HuH-7 (cell line): ENCODE measurements at places on chromosomes 11 and 22.

GRCh38 chr11:108916935-108917334 is 252.1 kb downstream of the DDX10 start:
- DNase-seq, result no peak

- DNase-seq, result peak; percentile 89
These were observed at the start of gene FAM168A for GRCh38 chr11:73597956-73598718. TSS of gene FAM168A (minus strand) at chr11:73598112. CDS start at chr11:73468474, 129,638 bp downstream.

DNA sequence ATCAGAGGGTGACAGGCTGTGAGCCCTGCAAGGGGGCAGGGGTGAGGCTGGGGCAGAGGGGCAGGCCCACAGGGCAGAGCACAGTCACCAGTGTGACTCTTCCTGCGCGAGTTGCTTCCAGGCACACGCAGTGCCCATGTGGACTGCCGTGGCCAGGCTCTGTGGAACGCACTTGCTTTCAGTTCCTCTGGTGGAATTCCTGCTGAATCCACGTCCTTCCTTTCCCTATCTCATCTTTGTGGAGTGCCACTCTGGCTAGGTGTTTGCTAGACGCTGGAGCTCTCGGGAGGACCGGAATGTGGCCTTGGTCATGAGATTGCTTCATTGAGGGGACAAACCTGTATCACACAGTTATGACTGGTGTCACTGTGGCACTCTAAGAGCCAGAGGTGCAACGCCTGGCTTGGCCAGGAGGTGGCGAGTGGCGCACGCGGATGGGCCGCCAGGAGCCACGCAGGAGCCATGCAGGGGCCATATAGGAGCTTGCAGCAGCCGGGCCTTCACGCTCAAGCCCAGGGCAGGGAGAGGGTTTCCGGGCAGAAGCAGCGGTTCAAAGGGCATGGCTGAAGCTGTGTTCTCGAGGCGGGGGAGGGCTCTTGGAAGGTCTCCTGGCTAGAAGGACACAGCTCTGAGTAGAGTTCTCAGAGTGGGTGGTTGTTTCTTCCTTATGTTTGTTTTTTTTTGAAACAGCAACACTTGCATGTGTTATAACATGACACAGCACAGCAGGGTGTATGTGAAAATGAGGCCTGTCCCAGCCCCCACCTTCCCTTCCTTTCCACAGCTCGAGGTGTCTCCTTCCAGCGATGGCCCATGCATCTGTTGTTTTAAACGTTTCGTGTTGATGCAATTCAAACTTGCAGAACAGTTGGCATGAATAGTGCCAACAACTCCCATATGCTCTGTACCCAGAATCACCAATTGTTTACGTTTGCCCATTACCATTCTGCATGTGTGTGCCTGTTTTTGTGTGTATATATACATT is 36.2 kb downstream of the TBC1D22A start:
- peak; percentile 88 for DNase-seq

- no peak for DNase-seq
These were observed 328.6 kb downstream of the MN1 start for GRCh38 chr22:27472975-27473374.

DNA sequence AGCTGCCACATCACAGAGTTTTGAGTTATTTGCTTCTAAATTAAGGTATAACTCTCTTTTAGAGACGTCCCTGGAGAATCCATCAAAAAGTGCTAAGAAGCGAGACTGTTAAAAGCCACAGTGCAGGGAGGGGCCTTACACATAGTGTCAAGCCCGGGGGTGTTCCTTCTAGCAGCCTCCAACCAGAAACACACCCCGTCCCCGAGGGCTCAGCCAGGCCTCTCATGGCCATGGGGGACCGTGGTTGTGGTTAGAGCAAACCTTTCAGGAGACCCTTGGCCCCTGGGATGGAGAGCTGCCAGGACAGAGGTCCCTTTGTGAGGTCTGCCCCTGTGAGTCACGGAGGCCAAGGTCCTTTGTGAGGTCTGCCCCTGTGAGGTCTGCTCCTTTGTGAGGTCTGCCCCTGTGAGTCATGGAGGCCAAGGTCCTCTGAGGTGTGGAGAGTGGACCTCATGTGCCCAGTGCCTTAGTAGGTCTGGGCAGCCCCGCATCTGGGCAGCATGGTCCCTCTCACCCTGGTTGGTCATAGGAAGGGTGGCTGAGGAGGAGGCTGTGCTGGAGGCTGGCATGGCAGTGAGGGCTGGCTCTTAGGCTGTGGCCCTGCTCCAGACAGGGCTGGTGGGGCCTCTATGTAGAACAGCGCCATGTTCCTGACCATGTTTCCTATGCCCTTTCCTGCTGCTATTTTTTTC is 5.4 kb downstream of the GNAZ start:
- DNase-seq, result peak; percentile 94

GRCh38 chr11:85844439-85845123 is 10.6 kb upstream of the CCDC83 start:
- peak; percentile 21 for DNase-seq

DNA sequence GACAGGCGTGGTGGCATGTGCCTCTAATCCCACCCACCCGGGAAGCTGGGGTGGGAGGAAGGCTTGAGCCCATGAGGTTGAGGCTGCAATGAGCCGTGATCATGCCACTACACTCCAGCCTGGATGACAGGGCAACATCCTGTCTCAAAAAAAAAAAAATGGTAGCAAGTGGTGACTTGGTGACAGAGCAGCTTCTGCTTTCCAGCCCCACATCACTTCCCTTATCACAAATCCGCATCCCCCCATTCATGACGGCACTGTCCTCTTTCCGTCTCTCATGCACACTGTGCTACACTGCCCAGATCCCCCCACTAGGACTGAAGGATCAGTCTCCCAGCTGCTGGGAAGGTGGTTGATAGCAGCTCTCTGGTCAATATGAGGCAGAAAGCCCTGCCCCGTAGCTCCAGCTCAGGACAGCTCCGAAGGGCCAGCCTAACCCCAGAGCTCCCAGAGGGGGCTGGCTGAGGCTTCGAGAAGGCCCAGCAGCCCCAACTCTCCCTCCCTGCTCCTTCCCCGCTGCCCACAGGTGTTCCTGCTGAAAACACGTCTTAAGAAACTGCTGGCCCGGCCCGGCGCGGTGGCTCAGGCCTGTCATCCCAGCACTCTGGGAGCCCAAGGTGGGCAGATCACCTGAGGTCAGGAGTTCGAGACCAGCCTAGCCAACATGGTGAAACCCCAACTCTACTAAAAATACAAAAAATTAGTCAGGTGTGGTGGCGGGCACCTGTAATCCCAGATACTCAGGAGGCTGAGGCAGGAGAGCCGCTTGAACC is 15.9 kb downstream of the PGA5 start:
- DNase-seq, result no peak

DNA sequence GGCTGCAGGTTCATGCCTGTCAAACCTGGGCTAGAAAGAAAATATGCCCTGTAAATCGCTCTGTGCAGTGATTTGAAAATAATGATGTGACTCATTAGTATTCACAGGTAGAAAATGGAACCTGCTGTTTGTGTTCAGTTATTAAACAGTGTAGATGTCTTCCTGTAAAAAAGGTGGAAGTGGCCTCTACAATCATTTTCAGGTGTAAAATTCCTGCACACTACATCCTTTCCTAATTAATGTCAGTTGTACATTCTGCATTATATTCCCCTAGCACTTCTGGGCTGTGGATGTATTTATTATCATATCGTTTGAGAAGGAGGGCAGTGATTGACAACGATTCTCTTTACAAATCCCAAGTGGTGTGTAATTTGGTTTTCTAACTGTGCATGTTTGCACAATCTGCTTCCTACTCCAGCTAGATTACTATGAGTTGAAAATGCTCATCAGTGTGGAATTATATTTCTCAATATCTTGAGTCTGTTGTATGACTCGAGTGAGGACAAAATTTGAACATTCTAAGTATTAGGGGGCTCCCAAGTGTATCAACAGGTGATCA is 454.0 kb upstream of the DDI1 start:
- no peak for DNase-seq

DNA sequence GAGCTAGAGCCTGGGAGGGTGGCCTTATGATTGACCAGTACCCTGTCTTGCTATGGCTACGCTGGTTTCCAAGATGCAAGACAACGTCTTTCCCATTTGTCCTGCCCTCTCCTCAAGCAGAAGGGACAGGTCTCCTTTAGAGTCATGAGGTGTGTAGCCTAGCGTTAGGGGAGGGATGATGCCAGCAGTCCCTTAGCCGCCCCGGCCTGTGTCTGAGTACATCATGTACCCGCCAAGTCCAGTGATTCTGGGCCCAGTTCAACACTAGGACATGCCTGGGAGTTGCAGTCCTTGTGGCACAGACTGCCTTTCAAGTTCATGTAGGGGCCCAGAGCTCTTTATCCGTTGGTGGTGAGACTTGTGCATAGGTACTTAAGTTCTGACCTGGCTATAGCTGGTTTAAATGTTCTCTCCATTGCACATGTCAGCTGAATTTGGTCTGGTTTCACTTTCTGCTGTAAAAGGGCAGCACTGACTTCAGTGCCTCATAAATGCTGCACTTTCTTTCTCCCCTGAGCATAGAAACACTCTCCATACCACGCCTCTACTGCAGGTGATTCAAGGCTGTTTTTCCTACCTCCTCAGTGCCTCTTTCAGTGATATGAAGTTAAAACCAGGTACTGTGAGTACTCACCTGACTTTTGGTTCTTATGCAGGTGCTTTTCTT is 151.1 kb downstream of the METTL15 start:
- no peak for DNase-seq

DNA sequence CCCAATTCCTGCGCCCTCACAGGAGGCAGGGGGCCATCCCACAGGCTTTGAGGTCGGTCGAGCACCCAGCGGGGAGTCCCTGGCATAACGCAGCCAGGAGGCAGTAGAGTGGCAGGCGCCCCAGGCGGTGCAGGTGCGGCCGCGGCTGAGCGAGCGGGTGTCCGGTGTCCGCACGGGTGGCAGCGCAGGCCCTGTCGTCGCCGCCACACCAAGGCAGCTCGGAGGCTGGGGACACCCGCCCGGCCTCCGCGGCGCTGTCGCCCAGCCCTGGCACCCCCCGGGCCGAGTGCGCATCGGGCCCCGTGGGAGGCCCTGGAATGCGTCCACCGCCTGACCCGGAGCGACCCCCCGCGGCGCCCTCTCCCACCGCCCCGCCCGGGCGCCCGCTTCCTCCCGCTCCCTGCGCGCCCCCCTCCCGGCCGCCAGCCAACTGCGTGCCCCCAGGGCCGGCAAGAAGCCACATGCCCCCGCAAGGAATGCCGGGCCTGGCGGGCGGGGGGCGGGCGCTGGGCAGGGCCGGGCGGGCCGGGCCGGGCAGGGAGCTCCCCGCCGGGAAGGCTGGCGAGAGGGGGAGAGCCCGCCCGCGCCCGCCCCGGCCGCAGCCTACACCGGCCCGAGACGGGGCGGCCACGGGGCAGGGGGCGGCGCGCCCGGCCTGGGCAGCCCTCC is 33.9 kb downstream of the PRDM11 start:
- DNase-seq, result peak; percentile 61

DNA sequence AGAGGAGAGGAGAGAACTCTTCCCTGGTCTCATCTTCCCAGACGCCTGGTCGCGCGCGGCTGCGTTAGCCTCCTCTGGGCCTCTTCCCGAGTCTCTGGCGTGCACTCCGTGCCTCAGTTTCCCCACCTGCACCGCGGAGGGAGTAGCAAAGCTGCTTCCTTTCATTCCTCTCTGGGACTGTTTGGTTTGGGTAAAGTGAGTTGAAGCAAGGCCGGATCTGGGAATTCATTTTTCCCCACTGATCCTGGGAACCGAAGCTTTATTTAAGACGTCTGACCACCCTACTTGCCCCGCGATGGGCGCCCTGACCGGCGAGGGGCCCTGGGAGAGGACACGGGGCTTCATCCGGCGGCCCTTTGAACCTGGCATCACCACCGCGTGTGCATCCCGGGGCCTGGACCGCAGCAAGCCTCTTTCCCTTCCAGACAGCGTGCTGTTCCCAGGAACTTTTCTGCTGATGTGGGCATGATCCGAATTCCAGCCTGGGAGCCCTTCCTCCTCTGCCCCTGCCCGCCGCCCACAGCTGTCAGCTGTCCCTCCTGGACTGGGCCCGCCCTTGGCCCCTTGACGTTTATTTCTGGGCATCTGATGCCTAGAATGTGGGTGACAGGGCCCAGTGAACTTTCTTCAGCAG is 758 bp downstream of the LDLRAD3 start:
- DNase-seq, result no peak

- no peak for DNase-seq
These were observed 7.8 kb upstream of the P4HA3 start for GRCh38 chr11:74319139-74319816.

- DNase-seq, result no peak
These were observed 108.7 kb upstream of the E2F8 start for GRCh38 chr11:19349340-19350025.

DNA sequence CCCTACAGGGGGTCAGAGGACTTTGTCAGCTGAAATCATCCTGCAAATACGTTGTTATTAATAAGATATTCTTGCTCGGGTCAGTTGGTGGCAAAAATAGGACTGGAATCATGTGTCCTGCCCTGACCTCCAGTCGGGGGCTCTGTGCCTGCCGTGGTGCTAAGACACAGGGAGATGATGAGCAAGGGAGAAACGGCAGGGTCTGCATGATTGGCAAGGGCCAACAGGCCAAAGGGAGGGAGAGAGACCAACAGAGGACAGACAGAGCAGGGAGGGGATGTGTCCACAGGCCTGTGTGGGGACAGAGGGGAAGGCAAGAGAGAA is 10.4 kb upstream of the TSKU start:
- DNase-seq, result no peak

- DNase-seq, result no peak
These were observed 97.7 kb upstream of the TP53I11 start for GRCh38 chr11:45048313-45048841.

DNA sequence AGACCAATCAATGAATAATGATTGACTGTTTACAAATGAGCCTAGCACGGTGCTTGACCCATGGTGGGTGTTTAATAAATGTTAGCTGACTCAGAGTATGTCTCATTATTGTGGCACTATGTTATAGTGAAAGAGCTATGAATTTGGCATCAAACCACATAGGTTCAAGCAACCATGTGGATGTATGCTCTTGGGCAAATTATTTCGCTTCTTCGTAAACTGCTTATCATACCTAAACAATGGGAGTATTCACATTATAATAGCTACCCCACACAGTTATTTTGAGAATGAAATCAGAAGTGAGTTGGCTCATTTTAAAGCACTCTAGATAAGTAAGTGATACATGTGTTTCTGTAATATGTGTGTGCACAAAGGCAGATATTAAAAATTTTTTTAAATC is 118.7 kb upstream of the HSD17B12 start:
- no peak for DNase-seq

DNA sequence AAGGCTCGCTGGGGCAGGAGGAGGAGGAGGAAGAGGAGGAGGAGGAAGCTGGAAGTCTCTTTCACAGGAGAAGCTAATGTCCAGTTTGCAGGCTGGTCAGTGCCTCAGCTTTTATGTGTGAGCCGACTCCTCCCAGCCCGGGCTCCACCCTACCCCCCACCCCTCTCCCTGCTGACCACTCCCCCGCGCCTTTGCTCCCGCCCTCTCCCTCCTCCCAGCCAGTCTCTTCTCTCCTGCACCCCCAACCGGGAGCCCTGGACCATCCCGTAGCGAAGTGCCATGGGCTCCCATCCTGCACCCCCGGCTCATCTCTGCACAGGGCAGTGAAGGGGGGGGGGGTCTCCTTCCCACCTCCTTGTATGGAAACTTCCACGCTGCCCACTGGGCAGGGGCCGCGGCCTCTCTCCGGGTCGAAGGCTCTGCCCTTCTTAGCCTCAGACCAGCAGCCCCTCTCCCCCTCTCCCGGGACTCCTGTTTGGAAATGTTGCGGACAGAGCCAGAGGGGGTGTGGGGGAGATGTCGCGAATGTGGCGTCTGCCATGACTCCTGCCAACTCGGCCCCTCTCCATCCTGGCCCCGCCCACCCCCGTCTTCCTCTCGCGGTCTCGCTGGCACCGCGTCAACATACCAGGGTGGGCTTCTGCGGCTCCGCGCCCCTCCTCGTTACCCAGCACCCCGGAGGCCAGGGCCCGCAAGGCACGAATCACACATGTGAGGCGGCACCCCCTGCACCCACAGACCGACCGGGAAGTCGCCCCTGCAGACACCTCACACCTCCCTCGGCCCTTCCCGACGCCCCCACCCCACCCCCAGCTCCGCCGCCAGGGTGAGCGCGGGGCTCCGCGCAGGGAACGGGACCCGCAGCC is 1.8 kb downstream of the IGF2 start:
- DNase-seq, result peak; percentile 99
